Liver (tissue), 10 donors: ENCODE measurements at places on chromosomes 16 and 17.

GRCh38 chr17:5793157-5793556 is 208.8 kb upstream of the NLRP1 start:
- no peak for DNase-seq
- no peak overlapping the region for H3K27ac ChIP-seq
- H3K4me3 ChIP-seq = no peak overlapping the region
- no peaks in the 10 kb centered on the region for H3K27me3 ChIP-seq
- H3K4me1 ChIP-seq = no peaks in the 10 kb centered on the region
- H3K36me3 ChIP-seq = no peaks in the 10 kb centered on the region

GRCh38 chr17:78272181-78272913 is 40.9 kb downstream of the TMEM235 start:
- H3K27ac ChIP-seq = no peak overlapping the region
- H3K4me1 ChIP-seq = peaks cover 3% of the 10 kb centered on the region
- no peak overlapping the region for H3K4me3 ChIP-seq
- H3K27me3 ChIP-seq = no peaks in the 10 kb centered on the region

DNA sequence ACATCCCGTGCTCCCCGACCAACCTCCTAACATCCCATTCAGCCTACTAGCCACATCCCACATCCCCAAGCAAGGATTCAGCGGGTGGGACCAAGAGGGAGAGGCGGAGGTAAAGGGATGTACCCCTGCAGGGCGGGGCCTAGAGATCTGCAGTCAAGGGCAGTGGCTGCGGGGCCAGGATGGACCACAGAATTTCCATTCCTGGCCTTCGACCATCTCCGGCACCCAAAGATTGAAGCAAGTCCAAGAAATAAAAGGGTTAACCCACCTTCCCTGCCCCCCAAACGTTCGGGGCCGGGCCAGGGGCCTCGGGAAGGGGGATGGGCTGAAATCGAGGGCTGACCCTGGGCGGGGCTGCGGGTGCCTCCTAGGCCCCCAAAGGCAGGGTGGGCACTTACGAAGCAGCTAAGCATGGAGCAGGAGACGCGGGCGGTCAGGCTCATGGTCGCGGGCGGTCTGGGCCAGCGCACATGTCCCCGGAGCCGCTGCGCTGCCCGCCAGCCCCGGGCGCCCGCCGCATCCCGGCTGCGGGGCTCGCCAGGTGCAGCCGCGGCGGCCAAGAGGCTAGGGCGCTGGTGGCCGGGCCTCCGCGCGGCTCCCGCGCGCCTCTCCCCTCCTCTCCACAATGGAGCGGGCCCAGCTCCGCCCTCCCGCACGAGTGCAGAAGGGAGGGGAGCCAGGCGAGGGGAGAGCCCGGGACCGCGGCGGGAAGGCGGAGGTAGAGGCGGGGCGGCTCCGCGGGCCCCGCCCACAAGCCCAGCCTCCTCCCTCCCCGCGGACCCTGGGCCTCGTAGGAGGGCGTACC is at the start of gene MTMR4:
Gene MTMR4 (minus strand): TSS at position 674 of the 805 bp plus-strand sequence. CDS start 231 bp downstream, at position 443.
- peak; percentile 82 for DNase-seq
- H3K4me1 ChIP-seq = peaks cover 45% of the 10 kb centered on the region
- peak within 1 kb of the TSS; percentile 96 for H3K27ac ChIP-seq
- peak within 1 kb of the TSS; percentile 36 for H3K4me3 ChIP-seq
- H3K27me3 ChIP-seq = no peaks in the 10 kb centered on the region

DNA sequence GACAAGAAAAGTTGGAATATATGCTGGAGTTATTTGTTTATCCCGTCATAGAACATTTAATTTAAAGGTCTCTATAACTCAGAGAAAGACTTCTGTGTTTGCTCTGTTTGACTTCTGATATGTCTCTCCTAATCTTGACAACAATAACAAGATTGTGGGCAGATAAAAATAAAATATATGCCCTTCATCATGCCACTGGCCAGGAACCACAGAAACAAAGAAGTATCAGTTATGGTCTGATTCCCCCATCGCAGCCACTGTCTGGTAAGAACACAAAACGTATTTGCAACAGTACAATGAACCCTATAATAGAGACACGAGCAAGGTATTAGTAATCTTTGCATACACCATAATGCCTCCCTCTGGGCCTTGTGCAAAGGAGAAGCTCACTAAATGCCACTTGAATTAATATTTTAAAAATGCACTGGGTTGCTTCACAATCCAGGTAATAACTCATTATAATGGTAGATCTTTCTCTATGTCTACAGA is 1498.3 kb downstream of the CDH11 start:
- H3K4me3 ChIP-seq = no peak overlapping the region
- no peaks in the 10 kb centered on the region for H3K27me3 ChIP-seq
- DNase-seq = no peak
- H3K4me1 ChIP-seq = no peaks in the 10 kb centered on the region
- H3K36me3 ChIP-seq = no peaks in the 10 kb centered on the region

DNA sequence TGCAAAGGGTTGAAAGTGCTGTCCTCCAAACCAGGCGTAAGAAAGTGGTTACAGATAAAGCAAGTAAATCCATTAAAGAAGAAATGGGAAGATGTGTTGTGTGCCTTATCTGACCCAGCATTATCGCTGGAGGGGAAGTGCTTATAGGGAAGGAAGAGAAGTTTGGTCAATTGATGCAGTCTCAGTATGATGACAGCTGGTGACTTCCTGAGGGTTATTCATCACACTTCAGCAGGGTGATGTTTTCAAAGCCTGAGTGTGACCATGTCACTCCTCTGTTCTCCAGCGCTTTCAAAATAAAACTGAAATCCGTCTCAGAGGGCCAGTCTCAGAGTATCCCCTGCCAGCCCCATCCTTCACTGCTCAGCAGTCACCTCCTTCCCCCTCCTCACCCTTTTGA is 505.4 kb upstream of the RBFOX1 start:
- no peaks in the 10 kb centered on the region for H3K36me3 ChIP-seq
- no peak overlapping the region for H3K27ac ChIP-seq
- DNase-seq = no peak
- no peak overlapping the region for H3K4me3 ChIP-seq

- H3K4me3 ChIP-seq = no peak overlapping the region
- no peaks in the 10 kb centered on the region for H3K27me3 ChIP-seq
- no peak overlapping the region for H3K27ac ChIP-seq
- no peaks in the 10 kb centered on the region for H3K36me3 ChIP-seq
- DNase-seq = no peak
- H3K4me1 ChIP-seq = no peaks in the 10 kb centered on the region
Measured at GRCh38 chr17:63405741-63406261, 40.3 kb downstream of the CYB561 start.
